CD4-positive, alpha-beta T cell treated with Interleukin-1 beta for 1 hour (primary cell): ENCODE measurements at places on chromosomes 6 and 20.

GRCh38 chr6:166955121-166955864 lies 1.1 kb downstream of the RNASET2 start:
- peak; percentile 39 for DNase-seq

DNA sequence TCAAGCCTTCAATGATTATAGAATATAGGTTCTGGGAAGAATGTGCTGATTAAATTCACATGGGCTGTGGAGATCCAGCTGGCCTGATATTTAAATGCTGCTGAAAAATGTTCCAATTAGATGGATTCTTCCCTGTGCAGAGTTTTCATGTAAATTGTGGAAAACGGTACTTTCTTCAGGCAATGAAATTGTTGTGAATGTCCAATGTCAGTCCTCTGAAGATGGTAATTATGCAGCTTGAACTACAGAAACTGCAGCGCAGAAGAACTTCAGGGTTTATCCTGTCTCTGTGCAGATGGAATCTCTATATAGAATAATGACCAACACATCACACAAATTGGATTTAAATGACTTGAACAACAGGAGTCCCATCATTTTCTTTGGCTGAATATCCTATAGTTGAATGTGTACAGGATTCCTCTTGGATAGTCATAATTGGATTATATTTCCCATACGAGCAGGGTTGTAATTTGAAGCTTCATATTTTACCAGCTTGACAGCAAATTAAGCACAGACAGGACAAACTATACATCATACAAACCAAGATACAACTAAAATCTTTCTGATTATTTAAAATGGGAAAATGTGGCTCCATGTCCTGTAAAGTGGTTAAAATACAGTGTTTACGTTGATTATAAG lies 82.3 kb downstream of the CAP2 start:
- DNase-seq, result no peak

- no peak for DNase-seq
Measured at GRCh38 chr20:36818861-36819260, 45.3 kb upstream of the DSN1 start.

- DNase-seq, result no peak
Measured at GRCh38 chr6:2129182-2129621, 116.2 kb downstream of the GMDS start.

- no peak for DNase-seq
Measured at GRCh38 chr20:37394543-37395409, 48.8 kb downstream of the SRC start.

DNA sequence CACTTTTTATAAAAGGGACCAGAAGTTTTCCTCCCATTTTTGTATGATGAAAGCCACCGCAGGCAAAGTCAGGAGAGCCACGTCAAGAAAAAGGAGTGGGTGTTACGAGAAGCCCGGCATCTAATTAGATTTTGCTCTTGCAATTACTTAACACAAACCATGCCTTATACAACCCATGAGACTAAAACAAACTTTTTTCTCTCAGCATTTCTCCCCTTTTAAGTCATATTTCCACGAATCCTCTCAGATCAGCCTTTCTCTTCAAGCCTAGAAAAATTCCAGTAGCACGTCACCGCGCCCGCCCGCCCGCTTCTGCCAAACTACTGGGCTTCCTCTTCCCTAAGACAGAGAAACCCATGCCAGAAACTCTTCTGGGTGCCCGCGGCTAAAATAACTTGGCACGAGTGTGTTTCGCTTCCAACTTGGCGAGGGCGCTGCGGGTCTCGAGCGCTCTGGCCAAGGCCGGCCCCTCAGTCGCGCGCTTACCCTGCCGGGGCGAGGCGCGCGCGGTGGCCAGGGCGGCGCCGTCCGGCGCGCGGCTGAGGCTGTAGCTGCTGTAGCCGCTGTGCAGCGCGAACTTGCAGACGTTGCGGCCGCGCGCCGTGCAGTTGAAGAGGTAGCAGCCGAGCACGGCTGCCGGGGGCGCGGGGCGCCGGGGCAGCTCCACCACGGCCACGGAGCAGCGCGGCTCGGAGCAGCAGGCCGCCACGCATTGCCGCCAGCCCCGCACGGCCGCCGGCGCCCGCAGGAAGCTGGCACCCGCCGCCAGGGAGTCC lies 1.0 kb downstream of the LRP11 start:
- no peak for DNase-seq

DNA sequence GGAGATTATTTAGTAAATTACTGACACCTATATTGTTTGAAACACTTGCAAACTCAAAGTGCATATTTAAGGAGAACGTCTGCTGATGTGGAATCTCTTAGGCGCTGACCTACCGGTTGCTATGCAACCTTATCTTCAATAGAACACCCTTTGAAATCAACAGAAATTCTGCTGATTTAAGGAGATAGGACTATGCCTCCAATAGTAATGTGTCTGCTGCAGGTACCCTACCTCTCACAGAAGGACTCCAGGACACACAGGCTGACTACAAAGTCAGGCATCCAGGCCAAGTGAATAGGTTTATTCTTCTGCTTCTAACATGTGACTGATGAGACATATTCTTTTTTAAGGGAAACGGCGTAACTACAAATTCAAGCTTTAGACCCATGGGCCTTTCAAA lies 311.7 kb downstream of the CBLN4 start:
- no peak for DNase-seq

- DNase-seq, result no peak
Measured at GRCh38 chr20:8346700-8347270, 214.7 kb downstream of the PLCB1 start.

GRCh38 chr6:152167641-152168603 lies 360.4 kb downstream of the ESR1 start:
- no peak for DNase-seq

GRCh38 chr6:36222924-36223323 lies 26.4 kb downstream of the BRPF3 start:
- no peak for DNase-seq

- DNase-seq, result no peak
Measured at GRCh38 chr6:44788387-44788981, 401.0 kb downstream of the CDC5L start.

GRCh38 chr20:2840967-2841531 lies 504 bp downstream of the VPS16 start:
- peak; percentile 8 for DNase-seq

DNA sequence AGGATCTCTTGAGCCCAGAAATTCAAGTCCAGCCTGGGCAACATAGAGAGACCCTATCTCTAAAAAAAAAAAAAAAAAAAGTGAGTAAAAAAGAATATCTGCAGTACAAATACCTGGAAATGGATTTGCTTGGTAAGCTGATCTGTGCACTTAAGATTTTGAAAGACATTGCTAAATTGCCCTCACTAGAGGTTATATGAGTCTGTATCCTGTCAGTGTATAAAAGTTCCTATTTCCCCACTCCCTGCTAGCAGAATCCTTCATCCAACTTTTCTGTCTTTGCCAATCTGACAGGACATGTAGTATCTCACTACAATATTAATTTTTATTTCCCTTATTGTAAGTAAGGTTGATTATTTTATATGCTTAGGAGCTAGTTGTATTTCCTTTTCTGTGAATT lies 36.1 kb downstream of the BICRAL start:
- DNase-seq, result no peak

DNA sequence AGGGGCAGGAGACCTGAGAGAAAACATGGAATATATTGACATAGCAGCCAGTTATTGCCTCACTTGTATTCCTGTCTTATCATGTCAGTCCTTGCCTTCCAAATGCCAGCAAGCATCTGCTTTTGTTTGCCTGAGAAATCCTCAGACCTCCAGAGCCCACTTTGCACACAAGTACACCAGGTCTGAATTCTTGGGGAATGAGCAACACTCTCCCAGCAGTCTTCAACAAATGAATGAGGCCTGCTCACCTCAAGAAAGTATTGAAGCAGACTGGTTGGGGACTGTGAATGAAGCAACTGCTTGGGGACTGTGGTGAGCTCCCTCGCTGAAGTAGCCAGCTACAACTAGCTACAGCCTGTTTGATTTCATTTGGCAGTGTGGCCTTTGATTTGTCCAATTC lies 172.8 kb upstream of the SPTLC3 start:
- no peak for DNase-seq
